Fibroblast of gingiva (primary cell): ENCODE measurements at places on chromosomes 1 and 21.
A peak's percentile ranks its signal among the peaks of the same experiment; 100 is the strongest.

- no peak for DNase-seq
Observed at GRCh38 chr1:3598051-3598491, 13.2 kb downstream of the MEGF6 start.

DNA sequence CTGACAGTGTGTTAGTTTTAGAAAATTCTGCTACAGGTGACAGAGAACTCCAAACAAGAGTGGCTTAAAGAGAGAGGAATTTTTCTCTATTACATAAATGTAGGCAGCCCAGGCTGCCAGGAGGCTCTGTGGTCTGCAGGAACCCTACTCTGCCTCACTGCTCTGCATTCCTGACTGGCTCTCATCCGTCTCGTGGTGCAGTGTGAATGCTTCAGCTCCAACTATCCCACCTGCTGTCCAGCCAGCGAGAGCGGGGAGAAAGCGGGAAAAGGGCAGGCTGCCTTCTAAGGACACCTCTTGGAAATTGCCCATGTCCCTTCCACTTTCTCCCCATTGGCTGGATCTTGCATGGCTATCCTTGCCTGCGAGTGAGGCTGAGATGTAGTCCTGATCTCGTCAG, 131.3 kb downstream of the PEX14 start:
- DNase-seq: no peak

- peak; percentile 71 for DNase-seq
Observed at GRCh38 chr1:116556289-116557006, 14.4 kb downstream of the CD58 start.

DNA sequence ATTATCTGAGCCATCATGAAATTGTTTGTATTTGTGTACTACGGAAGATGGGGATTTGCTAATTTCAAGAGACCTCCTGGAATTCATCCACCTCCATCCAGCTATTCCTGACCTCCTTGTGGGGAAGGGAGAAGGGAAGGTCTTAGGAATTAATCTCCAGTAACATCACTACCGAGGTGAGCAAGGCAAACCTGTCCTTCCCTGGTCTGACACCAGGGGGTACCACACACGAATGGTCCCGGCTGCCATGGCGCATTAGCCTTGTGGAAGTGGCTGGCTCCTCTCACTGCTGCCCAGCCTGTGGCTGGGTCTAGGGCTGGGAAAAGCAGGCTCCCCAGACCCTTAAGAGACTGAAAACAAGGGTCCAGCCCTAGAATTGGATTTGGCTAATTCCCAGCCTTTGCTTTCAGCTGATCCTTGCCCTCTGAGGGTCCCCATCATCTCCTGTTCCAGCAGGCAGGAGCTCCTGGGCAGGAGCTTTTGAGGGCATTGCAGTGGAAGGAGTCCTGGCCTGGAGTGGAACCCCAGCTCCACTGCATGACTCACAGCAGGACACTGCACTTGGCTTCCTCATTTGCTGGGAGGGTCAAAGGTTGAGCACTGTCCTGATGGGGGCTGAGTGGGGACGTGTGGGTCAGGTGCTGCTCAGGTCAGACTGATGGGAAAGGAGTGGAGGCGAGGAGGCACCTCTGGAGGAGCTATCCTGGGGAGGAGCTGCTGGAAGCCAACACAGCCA, 34.8 kb downstream of the RIMS3 start:
- no peak for DNase-seq

- no peak for DNase-seq
Observed at GRCh38 chr1:28807046-28807445, 4.9 kb upstream of the OPRD1 start.
